Upper lobe of right lung (tissue), 1 donor: ENCODE measurements at places on chromosomes 5 and 9.

DNA sequence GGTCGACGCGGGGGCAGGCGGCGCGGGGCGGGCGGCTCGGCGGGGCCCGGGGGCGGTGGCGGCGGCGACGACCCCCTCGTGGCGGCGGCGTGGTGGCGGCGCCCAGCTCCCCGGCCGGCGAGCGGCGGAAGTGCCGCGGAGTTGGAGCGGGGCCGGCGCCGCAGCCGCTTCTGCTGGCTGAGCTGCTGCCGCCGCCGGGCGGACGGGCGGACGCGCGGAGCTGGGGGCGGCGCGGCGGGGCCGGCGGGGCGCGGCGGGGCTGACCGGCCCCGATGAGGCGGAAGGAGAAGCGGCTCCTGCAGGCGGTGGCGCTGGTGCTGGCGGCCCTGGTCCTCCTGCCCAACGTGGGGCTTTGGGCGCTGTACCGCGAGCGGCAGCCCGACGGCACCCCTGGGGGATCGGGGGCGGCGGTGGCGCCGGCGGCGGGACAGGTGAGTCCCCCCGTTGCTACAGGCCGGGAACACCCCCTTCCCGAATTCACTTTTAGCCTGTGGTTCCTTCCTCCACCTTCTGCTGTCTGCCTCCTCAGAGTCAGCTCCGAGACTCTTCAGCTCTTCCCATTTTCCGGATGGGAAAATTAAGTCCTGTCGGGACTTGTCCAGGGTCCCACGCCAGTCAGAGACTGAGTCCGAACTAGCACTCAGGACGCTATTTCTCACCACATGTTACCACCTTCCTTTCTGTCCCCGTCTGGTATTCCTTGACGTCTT, at the start of gene GALNT10:
TSS of gene GALNT10 (plus strand) at position 139 of the 710 bp plus-strand sequence. CDS start at position 273, 134 bp downstream.
- DNase-seq: peak; percentile 89

GRCh38 chr9:17318821-17319320, 184.0 kb downstream of the CNTLN start:
- DNase-seq: no peak

- no peak for DNase-seq
Measured at GRCh38 chr5:32753051-32753450, 41.9 kb downstream of the NPR3 start.

DNA sequence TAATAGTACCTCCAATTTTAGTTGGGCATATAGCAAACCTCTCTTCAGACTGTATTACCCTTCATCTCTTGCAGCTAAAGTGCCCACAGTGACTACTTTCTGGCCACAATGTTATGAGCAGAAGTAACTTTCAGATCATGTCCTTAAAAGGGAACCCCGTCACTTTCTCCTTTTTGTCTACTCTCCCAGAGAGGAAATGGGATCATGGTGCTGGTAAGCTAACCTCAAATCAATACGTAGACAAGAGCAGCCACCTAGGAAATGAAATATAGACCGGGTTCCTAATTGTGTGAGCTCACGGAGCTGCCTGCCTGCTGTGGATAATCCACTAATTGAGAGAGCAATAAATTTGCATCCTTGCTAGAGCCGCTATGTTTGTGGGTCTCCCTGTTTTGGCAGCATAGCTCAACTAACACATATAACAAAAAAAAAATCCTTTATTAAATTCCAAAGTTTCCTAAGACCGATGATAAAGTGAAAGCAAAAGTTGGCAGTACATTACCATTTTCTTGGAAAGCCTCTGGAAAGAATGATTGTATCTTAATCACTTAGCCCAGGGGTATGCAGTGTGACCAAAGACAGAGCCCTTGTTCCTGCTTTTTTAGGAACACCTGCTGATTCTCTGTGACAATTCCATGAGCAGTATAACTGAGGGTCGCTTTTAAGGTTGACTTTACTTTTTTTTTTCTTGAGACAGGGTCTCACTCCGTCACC, 5.6 kb upstream of the IL7R start:
- no peak for DNase-seq

- no peak for DNase-seq
Measured at GRCh38 chr9:4760122-4760521, 19.1 kb upstream of the AK3 start.

DNA sequence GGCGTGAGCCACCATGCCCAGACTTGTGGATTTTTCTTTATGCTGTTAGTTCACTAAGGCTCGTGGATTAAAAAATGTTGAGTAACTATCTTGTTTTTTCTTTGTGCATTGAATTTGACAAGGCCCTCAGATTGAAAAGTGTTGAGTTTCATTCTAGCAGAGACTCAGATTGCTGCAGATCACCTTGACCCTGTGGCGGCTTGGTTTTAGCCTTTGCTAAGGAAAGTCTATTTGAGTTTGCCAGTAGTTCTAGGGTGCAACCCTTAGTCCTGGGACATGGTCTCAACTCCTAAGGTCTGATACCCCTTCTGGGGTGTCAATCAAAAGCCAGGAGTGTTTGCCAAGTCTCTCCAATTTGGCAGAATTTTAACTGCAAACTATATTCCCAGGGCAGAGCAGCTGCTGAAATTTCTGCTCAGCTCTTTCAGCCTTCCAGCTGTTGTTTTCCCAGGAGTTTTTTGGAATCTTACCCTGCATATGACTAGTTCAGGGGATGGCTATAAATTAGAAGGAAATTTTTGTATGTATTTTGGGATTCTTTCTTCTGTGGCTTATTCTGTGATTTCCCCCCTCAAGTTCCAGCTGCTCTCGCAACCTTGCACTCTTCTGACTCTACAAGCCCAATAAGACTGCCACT, 84.3 kb upstream of the HAND1 start:
- DNase-seq: no peak

DNA sequence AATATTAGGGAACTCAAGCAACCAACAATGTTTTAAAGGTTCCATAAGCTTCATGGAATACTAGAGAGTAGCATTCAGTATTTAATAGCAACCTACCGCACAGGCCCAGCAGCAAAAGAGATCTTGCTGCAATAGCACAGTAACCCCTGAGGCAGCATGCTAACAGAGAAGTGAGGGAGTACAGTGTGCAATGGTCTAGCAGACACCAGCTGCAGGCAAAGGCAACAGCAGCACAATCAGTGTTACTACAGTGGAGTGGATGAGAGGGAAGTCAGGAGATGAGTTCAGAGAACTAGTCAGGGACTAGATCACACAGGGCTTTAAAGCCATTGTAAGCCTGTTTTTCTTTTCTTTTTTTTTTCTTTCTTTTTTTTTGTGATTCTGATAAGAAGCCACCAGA, 2.8 kb downstream of the TICAM2 start:
- no peak for DNase-seq

- DNase-seq: no peak
Measured at GRCh38 chr5:160922311-160922710, 70.3 kb upstream of the ATP10B start.

DNA sequence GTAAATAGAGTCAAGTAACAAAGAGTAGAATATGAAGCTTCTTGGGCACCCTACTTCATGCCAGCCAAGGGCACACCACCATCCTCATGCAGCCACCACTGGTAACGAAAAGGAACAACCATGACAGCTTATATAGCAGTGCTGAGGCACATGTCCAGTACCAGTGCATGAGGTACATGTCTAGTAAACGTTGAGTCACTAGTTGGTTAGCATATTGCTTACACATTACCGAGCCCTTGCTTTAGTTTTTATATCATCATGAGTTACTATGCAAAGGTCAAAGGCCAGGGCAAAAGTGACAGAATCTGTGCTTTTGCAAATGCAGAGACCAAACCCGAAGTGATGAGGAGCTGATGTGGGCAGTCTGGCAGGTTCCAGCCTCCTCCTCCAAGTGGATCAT, 147.1 kb upstream of the MAP1B start:
- no peak for DNase-seq

- no peak for DNase-seq
Measured at GRCh38 chr5:59249160-59249559, 644.4 kb downstream of the PDE4D start.

- no peak for DNase-seq
Measured at GRCh38 chr9:32161209-32161608, 223.2 kb upstream of the ACO1 start.

DNA sequence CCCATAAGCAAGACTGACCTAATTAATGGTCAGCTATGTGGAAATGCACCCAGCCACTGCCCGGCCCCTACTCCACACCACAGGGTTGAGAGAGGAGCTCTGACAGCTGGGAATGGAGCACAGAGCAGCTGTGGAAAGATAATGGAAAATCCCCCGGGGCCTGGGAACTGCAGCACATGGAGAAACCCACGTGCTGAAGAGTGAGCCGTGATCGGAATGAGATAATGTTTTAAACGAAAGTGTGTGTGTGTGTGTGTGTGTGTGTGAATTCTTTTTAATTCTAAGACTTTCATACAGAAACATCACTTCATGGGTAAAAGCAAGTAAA, 13.1 kb upstream of the SLC12A7 start:
- DNase-seq: no peak

DNA sequence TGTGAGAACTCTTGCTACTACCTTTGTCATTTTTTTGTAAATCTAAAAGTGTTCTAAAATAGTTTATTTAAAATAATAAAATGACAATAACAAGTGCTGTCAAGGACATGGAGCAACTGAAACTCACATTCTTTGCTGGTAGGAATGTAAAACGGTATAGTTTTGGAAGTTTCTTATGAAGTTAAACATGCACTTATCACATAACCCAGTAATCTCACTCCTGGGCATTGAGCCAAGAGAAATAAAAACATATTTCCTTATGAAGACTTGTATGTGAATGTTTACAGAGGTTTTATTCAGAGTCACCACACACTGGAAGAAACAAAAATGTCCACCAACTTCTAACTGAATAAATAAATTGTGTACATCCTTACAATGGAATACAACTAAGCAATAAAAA, 46.0 kb upstream of the COL15A1 start:
- no peak for DNase-seq

DNA sequence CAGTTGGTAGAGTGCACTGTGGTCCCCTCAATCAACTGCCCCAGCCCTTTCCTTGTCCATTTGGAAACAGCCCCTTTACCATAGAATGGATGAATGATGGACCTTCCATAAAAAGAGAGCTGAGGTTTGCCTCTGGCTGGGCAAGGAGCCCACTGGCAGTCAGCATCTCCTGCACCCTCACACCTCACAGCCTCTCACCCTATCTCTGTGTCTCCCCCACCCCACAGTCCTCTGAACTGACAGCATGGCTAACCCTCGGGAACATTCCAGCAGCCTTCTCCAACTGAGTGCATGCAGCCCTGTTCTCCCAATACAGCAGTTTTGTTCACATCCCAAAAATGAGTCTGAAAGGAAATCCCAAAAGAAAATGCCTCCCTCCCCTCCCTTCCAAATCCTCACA, 51.7 kb downstream of the RETREG1 start:
- DNase-seq: no peak

GRCh38 chr5:116719106-116719505, 144.5 kb upstream of the SEMA6A start:
- DNase-seq: no peak

DNA sequence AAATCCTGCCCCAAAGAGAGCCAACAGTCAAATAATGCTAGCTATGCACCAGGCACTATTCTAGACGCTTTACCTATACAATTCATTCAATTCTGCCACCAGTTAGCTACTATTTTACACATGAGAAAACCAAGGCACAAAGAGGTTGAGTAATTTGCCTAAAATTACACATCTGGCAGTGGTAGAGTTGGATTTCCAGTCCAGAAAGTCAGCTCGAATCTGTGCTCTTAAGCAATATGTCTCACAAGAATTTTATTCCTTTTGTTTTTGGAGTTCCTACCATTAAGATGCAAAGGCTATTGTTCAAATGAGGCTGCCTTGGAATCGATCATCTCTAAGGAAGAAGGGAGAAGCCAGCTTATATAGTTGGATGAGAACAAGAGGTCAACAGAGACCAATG, 256.9 kb upstream of the RASA1 start:
- DNase-seq: no peak

DNA sequence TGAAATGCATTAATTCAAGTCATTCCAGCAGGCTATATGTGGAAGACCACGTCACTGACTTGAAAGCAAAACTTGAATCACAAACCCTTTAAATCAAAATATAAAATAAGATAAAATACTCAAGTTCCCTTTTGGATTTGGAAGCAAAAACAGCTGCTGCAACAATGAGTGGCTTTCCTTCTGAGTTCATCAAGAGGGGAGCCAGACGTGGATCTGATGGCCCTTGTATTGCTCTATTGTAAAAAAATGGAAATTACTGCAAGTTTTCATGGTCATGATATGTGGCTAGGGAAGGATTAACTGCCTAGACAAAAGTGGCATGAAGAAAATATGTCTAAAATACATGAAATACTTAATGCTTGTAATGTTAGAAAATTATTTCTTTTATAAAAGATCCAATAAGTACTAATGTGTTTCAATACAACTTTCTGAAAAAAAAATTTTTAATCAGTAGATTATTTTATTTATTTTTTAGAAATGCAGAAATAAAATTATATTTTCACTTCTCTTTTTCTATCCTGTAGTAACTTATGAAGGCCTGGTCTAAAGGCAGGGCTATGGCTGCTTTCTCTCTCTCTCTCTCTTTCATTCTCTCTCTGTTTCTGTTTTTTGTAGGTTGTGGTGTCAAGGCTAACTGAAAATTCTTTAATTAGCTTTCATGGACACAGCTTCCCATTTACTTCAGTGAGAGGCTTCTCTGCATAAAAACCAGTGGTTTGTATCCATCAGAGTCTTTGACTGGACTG, 24.0 kb downstream of the LIX1 start:
- DNase-seq: no peak

- DNase-seq: no peak
Measured at GRCh38 chr5:45687701-45688100, 8.5 kb downstream of the HCN1 start.

- DNase-seq: peak; percentile 37
Measured at GRCh38 chr9:134895908-134896833, 15.6 kb downstream of the FCN2 start.

- no peak for DNase-seq
Measured at GRCh38 chr5:95555553-95555952, 652 bp downstream of the ARSK start.

- no peak for DNase-seq
Measured at GRCh38 chr5:96373381-96373733, 59.7 kb downstream of the PCSK1 start.

DNA sequence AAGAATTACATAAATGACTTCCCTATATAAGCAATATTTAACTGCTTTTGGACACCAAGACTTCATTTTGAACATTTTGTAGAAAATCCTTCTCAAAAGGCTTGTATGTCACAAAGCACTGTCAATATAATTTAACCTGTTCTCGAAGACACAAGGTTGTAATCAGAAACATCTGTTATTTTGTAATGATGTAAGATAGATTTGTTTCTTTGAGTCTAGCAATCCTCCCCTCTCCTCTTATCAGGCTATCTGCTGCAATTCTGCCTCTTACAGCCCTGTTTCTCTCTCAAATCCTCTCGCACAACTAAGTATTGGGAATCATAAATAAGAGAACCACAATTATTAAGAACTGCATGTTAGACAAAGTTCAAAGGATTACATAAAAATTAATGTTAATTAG, 18.6 kb upstream of the TARS1 start:
- DNase-seq: no peak
